ENCODE measurements at places on chromosomes 3 and 15.

GRCh38 chr3:14857506-14857905, 38.7 kb downstream of the FGD5 start:
- DNase-seq: no peak

- peak; percentile 77 for DNase-seq
Observed at GRCh38 chr3:126201168-126201567, 20.8 kb upstream of the ALDH1L1 start.

DNA sequence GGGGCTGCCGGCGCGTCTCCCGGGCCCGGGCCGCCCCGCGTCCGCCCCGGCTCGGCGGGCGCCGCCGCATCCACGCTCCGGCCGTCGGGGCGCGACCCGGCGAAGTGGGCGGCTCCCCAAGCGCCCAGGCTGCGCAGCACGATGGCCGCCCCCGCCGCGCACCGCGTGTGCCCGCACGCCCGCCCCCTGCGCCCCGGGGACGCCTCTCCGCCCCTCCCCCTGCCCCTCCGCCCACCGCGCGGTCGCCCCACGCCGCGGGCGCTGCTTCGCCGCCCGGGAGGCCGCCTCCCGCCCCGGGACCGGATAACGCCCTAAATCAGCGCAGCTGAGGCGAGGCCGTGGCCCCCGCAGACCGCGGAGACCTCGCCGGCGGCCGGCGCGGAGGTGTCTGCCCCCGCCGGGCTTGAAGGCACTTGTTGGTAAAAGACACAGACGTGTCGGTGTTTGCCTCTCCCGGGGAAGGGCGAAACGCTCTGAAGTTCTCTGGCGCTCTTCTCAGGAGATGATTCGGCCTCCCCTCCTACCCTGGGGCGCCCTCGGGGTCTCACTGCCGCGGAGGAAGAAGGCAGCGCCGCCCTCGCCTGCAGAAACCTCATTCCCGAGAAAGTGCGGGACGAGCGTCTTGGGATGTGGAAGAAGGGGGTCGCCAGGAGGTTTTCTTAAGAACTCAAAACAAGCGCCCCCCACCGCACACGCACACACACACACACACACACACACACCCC, at the start of gene BNC1:
Gene BNC1, minus strand, starts transcription at position 106 of the 725 bp plus-strand sequence. Its CDS starts 36 bp downstream, at position 70.
- no peak for DNase-seq

- DNase-seq: no peak
Observed at GRCh38 chr3:53996141-53996874, 104.6 kb upstream of the SELENOK start.

DNA sequence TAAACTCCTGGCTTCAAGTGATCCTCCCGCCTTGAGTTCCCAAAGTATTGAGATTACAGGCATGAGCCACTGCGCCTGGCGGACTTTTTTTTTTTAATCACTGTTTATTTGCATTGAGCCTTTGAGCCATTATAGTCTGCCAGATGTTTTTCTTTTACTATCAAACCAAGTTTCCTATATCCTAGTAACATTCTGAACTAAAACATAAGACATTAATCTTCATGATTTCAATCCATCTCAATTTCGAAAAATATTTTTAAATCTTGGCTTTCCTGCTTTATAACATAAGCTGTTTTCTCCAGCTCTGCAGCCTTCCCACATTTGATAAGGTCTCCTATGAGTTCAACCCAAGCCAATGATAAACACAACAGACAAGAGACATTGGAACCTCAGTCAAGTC, 75.4 kb downstream of the UMPS start:
- no peak for DNase-seq

Measured in SK-N-MC (cell line).